MV-4-11 (cell line): ENCODE measurements at places on chromosomes 6 and 20.

DNA sequence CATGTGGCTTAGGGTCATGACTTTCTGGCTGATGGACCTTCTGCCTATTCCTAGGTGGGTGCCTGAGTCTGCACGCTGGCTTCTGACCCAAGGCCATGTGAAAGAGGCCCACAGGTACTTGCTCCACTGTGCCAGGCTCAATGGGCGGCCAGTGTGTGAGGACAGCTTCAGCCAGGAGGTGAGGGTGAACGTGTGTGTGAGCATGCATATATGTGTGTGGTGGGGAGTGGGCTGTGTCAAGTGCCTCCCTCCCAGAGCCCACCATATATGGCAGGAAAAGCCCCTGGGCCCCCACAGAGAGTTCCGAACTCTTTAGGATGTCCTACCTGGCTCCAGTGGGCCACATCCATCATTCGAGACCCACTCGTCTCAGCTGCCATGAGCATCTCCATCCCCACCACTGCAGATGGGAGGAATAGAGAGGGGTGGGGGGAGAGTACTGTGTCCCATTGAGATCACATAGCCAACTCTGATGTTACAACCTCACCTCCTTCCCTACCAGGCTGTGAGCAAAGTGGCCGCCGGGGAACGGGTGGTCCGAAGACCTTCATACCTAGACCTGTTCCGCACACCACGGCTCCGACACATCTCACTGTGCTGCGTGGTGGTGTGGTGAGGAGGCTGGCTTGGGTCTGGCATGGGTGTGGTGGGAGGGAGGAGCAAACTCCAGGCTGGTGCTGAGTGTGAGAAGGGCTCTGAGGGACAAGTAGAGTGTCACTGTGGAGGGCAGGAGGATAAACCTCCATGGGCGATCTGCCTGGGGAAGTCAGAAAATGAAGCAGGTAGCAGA, 3.2 kb downstream of the SLC22A7 start:
- DNase-seq = no peak

- no peak for DNase-seq
Observed at GRCh38 chr20:13934992-13935894, 55.2 kb downstream of the SEL1L2 start.

GRCh38 chr6:165658395-165659058, 4.5 kb downstream of the PDE10A start:
- DNase-seq = no peak

DNA sequence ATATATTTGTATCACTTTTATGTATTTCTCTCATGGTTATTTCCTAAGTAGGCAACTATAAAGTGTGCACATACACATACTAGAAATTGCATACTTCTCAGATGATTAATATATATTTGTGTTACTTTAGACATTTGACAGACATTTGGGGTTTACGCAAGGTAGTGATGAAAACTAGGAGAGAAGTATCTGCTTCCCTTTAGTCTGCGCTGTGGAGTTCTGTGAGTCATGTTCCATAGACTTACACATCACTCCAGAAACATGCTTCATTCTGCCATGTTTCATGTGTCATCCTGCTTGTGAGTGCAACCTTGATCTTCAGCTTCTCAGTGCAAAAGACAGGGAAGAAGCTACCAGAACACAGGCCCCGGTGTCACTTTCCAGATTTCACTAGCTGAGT, 200.7 kb upstream of the BMP2 start:
- peak; percentile 88 for DNase-seq

DNA sequence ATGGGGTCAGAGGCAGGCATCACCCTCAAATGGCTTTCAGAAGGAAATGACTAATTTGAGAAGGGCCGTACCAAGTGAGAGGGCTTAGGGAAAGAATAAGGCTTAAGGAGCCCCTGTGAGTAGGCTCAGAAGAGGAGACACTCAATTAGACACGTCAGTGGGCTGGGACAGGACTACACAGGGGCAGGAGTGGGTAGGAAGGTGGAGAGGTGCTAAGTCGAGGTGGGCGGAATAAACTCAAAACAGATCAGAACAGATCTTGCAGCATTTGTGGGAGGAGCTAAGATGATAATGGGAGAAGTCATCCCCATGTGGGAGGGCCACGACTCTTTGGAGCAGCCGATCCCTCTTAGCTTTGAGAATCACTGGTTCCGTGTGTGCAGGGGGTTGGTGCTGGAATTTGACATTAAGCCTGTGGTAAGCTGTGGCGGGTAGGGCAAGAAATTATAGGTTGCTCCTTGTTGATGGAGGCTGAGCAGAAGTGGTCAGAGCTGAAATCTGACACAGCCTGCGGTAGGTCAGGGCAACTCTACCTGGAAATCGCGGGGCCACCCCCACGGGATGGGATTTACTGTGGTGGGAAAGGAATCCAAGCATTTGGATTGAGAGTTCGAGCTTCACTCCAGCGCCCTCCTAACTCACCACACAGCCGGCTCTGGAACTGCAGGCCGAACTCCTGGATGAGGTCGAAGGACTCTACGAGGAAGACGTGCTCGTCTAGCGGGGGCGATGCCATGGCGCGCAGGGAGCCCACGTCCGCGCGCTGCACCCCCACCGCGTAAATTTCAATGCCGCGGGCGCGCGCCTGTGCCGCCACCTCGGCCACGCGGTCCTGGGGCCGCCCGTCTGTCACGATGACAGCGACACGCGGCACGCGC, 2.8 kb upstream of the RBPJL start:
- peak; percentile 5 for DNase-seq

GRCh38 chr6:113092795-113093194, 745.7 kb downstream of the RFPL4B start:
- DNase-seq = no peak

GRCh38 chr6:136920216-136920615, 1.9 kb upstream of the SLC35D3 start:
- DNase-seq = peak; percentile 54

GRCh38 chr20:38854654-38855066, 49.2 kb downstream of the PPP1R16B start:
- peak; percentile 14 for DNase-seq

- DNase-seq = no peak
Observed at GRCh38 chr6:35077713-35078105, 63.4 kb downstream of the TCP11 start.

DNA sequence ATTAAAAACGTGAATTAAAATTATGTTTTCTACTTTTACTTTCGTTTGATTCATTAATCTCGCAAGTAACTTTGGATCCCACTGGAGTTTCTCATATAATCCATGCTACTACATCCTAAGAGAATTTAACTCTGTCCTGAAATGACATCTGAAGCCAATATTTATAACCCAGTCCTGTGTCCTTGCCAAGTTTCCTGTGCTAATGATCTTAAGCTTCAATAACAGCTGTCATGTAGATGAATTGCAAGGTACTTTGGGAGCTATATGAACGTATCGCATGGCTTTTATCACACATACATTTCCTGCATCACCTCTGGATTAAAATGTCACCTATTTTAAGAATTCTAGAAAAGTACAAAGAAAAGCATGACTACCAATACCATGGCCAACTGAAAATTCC, 833.8 kb upstream of the CITED2 start:
- no peak for DNase-seq

DNA sequence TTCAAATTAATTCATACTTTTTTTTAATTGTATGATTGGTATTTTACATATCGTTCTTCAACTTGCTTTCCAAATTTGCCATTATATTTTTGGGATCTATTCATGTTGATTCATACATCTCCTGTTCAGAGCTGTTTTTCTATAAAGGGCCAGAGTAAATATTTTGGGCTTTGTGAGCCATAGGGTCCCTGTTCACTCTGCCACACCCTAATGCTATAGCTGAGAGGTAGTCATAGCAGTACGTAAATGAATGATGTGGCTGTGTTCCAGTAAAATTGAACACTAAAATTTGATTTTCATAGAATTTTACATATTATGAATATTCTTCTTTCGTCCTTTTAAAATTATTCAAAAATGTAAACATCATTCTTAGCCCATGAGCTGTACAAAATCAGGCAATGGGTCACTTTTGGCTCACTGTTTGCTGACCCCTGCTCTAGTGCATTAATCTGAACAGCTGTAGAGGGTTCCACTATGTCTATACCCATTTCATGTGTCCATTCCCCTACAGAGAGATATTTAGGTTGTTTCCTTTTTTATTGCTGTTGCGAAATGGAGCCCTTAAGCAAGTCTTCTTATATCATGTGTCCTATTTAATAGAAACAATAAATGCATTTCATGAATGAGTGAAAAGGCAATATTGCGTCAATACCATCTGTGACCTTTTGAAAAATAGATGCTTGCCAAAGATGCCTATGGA, 136.4 kb upstream of the SALL4 start:
- DNase-seq = peak; percentile 9

DNA sequence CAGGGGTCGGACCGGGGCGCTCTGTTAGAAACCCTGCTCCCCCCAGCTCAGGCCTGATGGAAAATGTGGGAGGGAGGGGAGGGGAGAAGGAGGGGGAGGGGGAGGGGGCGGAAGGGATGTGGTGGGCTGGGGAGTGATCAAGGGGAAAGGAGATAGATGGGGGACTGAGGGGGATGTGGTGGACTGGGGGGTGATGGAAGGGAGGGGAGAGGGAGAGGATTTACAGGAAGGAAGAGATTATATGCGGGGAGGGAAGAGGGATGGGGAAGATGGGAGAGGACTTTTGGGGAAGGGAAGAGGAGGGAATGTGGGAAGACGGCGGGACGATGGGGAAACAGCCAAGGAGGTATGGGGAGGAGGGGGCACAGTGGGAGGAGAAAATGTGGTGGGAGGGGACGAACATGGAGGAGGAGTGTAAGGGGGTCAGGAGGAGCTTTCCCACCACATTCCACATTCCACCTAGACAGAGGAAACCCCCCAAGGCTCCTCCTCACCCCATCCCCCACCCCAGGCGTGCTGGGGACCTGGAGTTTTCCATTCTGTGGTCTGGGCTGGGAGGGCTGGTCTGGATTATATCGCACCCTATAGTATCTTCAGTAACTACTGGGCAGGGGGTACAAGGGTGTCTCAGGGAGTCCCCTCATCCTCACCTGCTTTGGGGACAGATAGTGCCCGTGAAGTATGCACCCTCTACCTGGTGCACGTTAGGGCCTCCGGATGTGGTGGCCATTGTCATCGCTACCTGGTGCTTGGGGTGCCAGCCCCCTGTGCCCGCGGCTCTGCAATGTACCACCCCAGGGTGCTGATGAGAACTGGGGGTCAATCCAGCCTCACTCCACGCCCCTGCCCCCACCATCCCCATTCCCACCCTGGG, 578 bp upstream of the PTGIS start:
- no peak for DNase-seq

- DNase-seq = peak; percentile 18
Observed at GRCh38 chr6:32113386-32114352, 4.5 kb upstream of the TNXB start.

- DNase-seq = no peak
Observed at GRCh38 chr6:117025310-117025709, 148.3 kb downstream of the RFX6 start.

DNA sequence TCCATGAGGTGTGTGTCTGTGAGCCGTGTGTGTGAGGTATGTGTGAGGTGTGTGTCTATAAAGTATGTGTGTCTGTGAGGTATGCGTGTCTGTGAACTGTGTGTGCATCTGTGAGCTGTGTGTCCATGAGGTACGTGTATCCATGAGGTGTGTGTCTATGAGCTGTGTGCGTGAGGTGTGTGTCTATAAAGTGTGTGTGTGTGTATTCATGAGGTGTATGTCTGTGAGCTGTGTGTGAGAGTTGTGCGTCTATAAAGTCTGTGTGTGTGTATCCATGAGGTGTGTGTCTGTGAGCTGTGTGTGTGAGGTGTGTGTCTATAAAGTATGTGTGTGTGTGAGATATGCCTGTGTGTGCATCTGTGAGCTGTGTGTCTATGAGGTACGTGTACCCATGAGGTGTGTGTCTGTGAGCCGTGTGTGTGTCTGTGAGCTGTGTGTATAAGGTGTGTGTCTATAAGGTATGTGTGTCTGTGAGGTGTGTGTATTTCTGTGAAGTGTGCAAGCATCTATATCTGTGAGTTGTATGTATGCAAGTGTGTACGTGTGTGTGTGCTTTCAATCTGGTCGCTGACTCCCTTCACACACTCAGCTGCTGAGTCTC, 91.9 kb upstream of the FOXP4 start:
- DNase-seq = no peak

- peak; percentile 2 for DNase-seq
Observed at GRCh38 chr20:60224914-60225313, 266.7 kb downstream of the CDH26 start.

DNA sequence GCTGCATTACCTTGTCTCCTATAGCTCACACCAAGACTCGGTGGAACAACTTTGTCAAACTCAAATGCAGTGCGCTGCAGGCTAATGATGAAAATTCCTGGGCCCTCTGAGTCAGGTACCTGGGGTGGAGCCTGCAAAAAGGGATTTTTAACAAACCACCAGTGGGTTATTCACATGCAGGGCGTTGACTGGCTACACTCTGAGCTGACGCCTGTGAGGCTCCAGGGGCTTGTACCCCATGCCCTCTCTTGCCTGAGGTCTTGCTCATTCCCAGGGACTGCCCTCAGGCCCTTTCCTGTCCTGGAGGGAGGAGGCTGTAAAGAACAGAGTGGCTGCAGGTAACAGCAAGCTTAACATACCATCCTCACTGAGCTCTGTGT, 9.2 kb downstream of the GTSF1L start:
- DNase-seq = no peak

GRCh38 chr6:40897390-40898003, 141.5 kb downstream of the UNC5CL start:
- DNase-seq = no peak

DNA sequence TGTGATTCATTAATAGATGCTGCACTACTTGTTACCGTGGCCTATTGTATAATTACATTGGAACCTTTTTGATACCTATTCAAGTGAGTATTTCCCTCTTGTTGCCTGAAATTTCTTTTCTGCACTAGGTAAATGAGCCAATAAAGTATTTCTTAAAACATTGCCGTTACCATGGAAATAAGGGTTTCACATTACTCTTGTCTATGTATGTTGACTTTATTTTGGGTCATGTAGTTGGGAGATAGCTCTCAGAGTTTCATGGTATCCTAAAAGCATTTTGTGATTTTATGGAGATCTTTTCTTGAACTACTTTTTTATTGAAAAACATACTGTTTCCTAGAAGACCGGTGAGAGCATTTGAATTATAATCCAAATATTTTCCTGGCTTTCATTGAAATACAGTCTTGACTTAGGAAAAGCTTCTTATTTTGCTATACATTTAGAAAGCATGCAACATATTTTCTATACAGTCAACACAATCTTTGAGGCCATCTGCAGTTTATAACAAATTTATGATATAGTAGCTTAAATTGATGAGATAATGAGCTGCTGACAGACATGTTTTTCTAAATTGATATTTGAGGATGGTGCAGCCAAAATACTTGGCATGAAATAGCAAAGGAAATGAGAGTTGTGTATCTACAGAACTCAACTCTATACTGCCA, 650.4 kb downstream of the RFPL4B start:
- DNase-seq = no peak

DNA sequence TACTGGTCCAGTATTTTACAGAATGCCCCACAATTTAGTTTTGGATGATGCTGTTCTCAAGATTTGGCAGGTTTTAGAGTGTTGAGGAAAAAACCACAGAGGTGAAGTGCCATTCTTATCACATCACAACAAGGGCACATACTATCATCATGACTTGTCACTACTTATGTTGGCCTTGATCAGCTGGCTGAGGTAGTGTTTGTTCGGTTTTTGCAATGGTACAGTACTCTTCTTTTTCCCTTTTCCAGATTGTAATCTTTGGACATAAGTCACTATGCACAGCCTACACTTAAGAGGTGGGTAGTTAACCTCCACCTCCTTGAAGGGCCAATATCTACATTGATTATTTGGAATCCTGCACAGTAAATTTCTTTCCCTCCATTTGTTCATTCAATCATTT, 8.8 kb downstream of the TENT5A start:
- DNase-seq = no peak
